Astrocyte of the spinal cord (primary cell): ENCODE measurements at places on chromosomes 16 and 17.

DNA sequence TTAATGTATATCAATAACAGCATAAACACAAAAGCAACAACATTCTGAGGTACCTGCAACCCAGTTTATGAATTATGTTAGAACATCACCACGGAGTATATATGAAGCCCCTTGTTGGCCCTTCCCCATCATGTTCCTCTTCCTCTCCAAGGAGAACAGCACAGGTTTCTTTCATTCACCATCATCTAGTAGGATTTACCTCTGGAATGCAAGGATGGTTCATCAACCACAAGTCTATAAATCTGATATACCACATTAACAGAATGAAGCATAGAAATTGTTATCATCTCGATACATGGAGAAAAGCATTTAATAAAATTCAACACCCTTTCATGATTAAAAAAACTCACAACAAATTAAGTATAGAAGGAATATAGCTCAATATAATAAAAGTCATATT, 6.2 kb upstream of the PRSS54 start:
- DNase-seq, result no peak

DNA sequence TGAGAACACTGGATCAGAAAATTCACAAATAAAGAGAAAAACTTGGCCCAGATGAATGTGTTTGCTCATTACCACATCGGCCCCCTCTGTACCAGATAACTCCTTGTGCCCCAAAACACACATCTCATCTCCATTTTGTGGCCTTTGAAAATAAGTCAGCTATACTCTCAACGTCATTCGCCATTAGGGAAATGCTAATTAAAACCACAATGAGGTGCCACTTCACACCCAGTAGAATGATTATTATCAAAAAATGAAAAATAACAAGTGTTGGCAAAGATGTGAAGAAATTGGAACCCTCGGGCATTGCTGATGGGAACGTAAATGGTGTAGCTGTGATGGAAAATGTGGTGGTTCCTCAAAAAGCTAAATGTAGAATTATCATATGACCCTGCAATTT, 34.6 kb upstream of the AKTIP start:
- DNase-seq, result no peak

- no peak for DNase-seq
These were observed 10.9 kb upstream of the FOXJ1 start for GRCh38 chr17:76151896-76152454.

DNA sequence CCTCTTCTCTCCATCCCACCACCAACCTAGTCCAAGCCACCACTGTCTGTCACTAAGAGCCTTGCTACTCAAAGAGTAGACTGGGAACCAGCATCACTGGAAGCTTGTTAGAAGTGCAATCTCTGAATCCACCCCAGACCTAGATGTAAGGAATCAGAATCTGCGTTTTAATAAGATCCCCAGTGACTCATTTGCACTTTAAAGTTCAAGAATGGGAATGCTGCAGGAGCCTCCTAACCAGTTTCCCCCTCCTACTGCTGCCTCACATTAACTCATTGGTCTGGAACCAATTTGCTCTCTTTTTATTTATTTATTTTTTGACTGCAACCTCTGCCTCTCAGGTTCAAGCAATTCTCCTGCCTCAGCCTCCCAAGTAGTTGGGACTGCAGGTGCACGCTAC, 19.8 kb upstream of the LYRM9 start:
- DNase-seq, result no peak

DNA sequence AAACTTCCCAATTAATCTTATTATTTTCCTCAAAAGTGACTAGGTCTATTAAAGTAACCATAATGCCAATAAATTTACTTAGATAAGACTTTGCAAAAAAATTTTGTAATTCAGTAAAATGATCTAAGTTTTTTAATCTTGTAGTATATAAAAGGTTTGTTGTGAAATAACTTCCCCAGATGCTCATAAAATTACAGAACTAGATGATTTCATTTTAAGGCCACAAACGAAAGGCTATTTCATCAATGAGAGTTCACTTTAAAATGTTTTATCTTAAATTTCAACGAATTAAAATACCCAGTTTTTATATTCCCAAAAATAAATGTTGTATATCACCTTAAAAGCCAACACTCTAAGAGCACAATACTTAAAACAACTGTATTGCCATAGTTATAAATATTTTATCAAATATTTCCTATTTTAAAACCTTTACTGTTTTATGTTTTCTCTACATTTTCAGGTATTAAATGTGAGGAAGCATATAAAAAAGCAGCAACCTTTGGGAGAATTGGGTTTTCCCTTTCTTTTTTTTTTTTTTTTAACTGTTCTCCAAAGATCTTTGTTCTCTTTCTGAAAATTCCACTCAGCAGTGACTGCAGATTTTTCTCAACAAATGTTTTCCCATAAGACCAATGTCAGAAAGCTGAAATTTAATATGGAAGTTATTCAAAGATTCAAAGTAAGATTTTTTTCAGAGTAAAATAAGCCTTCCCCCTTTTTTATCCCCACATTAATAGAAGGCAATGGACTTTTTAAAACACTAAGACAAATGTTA, 169.9 kb downstream of the CYB561 start:
- DNase-seq, result no peak

DNA sequence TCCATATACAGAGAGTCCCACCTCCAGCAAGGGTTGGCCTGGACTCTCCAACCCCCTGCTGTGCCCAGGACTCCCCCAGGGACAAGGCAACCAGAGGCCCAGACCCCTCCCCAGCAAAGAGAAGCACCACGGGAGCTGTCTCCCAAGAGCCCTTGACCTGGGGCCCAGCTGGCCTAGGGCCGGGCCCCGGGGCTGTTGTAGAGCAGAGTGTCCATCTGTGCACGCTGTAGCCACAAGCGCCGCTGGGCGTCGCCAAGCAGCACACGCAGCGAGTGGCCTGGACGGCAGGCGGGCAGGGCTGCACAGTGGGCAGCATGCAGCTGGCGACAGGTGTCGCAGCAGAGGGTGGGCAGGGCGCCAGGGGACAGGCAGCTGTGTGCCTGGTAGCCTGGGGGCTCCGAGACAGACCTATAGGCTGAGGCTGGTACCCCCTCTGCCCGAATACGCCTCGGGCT, 4.3 kb downstream of the SPATA2L start:
- DNase-seq, result no peak
